Activated CD8-positive, alpha-beta memory T cell treated with anti-CD3 and anti-CD28 coated beads for 1 hour (primary cell): ENCODE measurements at places on chromosomes 11 and 22.

DNA sequence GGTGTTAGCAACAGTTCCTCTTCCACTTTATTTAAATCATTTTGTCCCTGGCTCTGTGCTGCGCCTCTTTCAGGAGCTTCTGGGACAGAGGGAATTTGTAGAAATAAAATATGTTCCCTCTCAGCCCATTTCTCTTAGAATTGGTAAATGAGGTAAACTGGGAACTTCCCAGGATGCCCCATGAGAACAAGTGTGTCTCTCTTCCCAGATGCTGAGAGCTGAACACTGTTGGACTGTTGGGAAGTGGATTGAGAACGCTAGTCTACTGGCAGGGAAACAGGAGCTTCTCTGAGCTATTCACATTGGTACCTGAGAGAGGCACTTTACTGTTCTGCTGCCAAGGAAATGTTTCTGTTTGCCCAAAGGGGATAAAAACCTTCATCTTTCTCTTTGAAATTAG lies 4.0 kb downstream of the CRY2 start:
- no peak for DNase-seq

- no peak for DNase-seq
Observed at GRCh38 chr11:100791860-100792259, 104.8 kb downstream of the ARHGAP42 start.

DNA sequence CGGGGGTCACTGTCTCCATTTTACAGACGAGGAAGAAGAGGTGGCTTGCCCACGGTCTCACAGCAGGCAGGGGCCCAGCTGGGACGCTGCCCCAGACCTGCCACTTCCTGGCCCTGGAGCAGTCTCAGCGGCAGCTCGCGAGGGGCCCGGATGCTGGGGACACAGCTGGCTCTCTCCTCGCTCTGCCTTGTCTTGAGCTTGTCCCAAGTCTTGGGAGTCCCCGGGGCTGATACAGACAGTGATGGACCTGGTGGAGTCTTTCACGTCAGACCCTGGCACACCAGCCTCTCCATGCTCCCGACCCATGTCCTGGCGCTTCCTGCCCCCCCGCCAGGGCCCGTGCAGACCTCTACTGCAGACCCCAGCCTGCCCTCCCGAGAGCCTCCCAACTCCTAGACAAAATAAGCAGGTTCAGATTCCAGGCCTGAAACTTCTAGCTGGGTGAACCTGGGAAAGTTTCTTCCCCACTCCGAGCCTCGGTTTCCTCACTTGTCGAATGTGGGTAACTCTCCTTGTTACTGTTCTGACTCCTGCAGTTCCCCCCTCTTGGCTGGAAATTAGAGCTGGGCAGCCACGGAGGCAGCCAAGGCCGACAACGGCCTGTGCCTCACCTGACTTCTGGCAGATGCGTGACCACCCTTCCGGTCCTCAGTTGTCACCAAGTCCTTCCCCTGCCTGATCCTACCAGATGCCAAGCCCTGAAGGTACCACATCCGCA lies 145.4 kb downstream of the CACNA1I start:
- no peak for DNase-seq

- DNase-seq: no peak
Observed at GRCh38 chr11:110027627-110028371, 65.4 kb upstream of the ZC3H12C start.

DNA sequence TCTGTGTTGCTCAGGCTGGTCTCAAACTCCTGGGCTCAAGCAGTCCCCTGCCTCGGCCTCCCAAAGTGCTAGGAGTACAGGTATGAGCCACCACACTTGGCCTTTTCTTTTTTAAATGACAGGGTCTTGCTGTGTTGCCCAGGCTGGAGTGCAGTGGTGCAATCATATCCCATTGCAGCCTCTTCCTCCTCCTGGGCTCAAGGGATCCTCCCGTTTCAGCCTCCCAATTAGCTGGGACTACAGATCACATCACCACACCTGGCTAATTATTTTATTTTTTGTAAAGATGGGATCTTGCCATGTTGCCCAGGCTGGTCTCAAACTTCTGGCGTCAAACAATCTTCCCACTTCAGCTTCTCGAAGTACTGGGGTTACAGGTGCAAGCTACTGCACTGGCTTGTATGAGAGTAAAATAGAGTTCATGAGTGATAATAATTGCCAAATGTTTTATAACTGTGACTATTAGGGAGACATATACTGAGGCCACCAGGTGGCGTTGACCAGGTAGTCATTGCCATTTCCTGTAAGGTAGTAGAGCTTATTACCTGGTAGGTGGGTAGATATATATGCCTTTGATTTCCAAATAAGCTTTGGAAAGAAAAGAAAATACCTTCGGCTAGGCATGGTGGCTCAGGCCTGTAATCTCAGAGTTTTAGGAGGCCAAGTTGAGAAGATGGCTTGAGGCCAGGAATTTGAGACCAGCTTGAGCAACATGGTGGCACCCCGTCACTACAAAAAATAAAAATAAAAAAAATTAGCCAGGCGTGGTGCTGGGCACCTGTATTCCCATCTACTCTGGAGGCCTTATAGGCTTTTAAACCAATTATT lies 5.4 kb downstream of the FDX1 start:
- no peak for DNase-seq

- no peak for DNase-seq
Observed at GRCh38 chr11:43067681-43068080, 244.1 kb upstream of the API5 start.

DNA sequence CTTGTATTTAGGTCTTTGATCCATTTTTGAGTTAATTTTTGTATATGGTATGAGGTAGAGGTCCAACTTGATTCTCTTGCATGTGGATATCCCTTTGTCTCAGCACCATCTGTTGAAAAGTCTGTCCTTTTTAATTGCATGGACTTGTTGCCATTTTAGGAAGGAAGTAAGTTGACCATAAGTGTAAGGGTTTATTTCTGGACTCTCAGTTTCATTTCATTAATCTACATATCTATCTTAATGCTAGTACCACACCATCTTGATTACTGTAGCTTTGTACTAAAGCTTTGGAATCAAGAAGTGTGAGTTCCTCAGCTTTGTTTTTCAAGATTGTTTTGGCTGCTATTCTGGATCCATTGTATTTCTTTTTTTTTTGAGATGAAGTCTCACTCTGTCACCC lies 31.4 kb downstream of the CBL start:
- no peak for DNase-seq

GRCh38 chr11:24093375-24093774 lies 403.5 kb upstream of the LUZP2 start:
- DNase-seq: no peak

DNA sequence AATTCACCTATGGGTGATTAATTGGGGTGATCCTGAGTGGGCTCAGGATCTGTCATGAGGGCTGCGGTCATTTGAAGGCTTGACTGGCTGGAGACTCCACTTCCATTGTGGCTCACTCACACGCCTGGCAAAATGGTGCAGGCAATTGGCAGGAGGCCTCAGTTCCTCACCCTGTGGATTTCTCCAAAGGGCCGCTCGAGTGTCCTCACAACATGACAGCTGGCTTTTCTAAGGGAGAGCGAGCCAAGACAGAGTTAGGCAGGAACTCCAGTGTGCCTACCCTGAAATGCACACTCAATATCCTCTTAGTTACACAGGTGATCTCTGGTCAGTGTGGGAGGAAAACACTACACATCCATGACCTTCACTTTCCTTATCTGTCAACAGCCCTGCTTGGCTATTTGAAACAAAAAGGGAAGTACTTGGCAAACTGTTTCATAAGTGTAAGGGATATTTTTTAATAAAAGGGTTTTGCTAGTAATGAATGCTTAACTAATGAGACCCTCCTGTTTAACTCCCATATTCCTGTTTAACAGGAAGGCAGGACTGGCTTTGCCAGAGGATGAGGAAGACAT lies 25.7 kb downstream of the OSBP2 start:
- no peak for DNase-seq

GRCh38 chr22:23408321-23408720 lies 171.8 kb downstream of the IGLL1 start:
- no peak for DNase-seq

DNA sequence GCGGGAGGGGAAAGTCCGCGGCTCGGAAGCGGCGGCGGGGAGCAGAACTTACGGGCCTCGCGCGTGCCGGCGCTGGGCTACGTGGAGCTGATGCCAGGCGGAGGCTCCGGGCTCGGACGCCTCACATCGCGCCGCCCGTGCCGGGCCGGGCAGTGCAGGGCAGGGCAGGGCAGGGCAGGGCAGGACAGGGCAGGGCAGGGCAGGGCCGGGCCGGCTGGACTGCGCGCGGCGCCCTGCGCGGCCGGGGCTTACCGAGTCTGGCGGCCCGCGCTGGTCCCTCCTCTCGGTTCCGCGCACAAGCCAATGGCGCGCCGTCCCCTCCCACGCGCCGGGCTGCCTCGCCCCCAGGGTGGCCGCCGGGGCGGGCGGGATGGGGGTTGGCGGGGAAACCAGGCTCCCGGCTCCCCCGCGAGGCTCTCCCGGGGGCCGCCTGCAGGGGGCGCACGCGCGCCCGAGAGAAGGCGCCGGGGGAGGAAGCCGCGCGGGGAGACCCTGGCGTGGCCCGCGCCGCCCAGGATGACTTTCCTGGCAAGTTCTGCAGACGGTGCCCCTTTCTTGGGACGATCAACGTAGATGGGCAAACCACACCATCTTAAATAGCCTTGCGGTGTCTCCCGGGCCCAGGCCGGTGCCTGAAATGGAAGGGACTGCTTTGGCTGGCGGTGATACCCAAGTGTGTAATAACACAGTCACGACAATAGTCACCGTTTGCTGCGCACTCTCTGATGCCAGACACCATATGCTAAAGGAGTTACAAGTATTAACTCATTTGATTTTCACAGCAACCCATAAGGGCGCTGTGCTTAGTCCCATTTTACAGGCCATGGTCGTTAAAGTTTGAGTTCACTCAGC lies at the start of gene TP53I11:
TSS of gene TP53I11 (minus strand) at position 259 of the 852 bp plus-strand sequence. CDS start 12,548 bp downstream, outside the sequence.
- DNase-seq: peak; percentile 46

GRCh38 chr22:39457198-39457555 lies 365 bp downstream of the MGAT3 start:
- DNase-seq: no peak

- no peak for DNase-seq
Observed at GRCh38 chr11:46876471-46876870, 30.4 kb upstream of the CKAP5 start.

DNA sequence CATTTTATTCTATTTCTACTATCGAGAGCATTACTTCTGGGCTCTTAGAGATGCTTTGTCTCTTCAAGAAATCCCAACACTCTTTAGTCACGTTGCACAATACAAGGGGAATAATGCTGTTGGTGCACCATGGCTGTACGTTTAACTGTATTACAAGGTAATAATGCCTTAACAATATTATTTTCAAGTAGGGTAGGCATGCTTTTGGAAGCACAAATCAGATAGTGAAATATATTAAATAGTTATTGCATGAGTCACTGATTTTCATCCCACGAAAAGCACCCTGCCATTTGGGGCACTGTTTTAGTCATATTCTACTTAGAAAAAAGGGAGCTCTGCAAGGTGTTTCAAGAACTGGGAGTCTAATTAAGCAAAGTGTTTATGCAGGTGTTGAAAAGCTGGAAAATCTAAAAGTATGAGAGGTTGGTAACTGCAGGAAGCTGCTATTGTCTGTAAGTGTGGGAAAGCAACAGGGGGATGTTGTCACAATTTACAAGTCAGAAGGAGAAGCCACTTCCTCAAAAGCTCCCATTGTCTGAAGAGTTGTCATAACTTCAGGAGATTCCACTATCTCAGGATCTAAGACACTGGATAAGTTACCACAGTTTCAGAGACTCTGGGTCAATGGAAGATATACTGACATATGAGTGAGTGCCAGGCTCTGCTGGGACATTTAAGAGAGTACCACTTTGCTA lies 218.2 kb downstream of the JRKL start:
- DNase-seq: no peak

GRCh38 chr22:38067761-38068360 lies 10.7 kb downstream of the PICK1 start:
- DNase-seq: no peak

DNA sequence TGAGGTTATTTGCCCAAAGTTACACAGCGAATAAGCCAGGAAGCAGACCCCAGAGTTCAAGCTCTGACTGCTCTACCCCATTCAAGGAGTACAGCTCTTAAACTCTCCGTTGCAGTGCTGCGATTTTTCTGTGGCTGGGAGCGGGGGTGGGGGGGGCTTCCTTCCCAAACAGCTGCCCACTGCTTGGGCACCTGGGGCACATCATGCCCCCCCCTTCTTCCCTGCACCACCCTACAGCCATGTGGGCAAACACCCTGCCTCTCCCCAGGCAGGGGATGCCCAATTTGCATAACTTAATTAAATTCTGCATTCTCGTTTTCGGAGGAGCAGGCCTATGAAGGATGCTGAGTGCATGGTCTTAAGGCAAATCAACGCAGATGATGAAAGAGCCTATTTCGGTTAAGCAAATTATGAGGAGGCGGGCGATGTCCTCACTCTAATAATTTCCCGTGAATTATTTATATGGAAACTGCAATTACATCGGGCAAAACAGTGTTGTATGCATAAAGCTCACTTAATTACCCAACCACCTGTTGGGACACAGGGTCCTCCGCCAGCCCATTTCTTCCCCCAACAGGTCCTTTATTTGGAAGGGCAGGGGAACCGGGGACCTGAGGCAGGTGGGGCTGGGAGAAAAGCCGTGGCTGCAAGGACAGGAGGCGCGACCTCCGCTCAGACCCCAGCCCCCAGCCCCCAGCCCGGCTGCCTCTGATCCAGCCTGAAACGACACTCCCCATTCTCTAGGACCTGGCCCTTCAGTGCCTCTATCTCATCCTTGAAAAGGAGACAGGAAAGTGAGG lies 610.5 kb downstream of the BUD13 start:
- no peak for DNase-seq

DNA sequence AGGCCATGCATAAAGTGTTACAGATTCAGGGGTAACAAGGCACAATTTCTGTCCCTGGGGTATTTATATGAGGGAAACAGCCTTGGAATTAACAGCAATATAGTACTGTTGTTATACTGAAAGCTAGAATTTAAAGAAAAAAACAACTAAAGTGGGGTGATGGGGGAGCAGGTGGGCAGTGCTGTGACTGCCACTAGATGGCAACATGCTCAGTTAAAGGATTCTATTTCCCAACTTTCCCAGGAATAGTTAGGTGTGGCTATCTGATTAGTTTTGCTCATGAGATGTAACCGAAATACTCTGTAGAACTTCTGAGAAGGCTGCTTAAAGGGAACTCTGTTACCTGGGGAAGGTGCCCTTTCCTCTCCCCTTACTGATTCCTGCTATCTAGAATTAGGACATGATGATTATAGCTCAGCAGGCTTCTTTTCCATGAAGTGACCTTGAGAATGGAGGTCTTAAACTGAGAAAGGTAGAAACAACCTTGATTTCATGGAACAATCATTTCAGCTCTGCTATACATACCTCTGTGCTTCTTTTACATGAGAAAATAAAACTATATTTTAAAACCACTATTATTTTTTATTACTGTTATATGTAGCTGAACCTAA lies 102.6 kb downstream of the RELT start:
- DNase-seq: no peak
